ENCODE measurements at places on chromosomes 16 and 17. TPM values are rescaled to one million over a fixed set of nuclear protein-coding genes. Genes with fewer than 3 reads are reported as not detected.
A peak's percentile ranks its signal among the peaks of the same experiment; 100 is the strongest.

The BRICD5 gene
- polyA plus RNA-seq = 1.8 TPM

DNA sequence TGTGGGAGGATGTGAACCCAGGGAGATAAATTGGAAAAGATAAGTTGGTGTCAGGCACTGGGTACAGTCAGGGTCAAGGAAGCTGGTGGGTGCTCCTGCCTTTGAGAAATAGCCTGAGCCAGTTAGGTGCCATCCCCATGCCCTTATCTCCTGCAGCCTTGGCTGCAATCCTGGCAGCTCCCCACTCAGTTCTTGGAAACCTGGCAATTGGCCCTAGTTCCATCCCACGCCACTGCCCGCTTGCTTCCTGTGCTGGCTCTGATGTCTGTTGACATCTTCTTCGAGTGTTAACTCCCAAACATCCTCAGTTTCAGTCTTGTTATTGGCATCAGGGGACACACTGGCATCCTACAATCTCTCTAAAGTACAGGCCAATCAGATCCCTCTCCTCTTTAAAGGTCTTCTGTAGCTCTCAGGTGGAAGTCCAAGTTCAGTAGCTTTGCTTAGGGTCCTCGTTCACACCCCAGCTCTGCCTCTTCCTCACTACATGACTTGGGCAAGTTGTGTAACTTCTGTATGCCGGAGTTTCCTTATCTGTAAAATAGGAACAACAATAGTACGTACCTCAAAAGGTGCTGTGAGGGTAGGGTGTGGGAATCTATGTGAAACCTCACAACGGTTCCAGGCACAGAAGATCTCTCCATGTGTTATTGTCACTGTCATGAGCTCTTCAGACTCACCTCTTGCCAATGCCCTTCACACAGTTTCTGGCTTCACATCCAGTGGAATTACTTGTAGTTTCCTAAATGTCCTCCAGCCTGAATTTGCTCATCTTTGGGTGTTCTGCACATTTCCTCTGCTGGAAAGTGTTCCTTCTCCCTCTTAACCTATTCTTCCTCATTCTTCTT lies 13.5 kb upstream of the PRKAR1A start:
- H3K27me3 ChIP-seq = no peaks in the 10 kb centered on the region
- no peaks in the 10 kb centered on the region for H3K4me1 ChIP-seq
- H3K36me3 ChIP-seq = no peaks in the 10 kb centered on the region
- no peak for DNase-seq
- H3K27ac ChIP-seq = no peak overlapping the region

- no peaks in the 10 kb centered on the region for H3K4me1 ChIP-seq
- no peak overlapping the region for H3K27ac ChIP-seq
- no peaks in the 10 kb centered on the region for H3K36me3 ChIP-seq
- no peaks in the 10 kb centered on the region for H3K27me3 ChIP-seq
- DNase-seq = peak; percentile 44
- no peak overlapping the region for H3K4me3 ChIP-seq
Observed at GRCh38 chr16:71205482-71206131, 24.9 kb downstream of the HYDIN start.

The OSGIN1 gene
- 37.0 TPM for polyA plus RNA-seq

DNA sequence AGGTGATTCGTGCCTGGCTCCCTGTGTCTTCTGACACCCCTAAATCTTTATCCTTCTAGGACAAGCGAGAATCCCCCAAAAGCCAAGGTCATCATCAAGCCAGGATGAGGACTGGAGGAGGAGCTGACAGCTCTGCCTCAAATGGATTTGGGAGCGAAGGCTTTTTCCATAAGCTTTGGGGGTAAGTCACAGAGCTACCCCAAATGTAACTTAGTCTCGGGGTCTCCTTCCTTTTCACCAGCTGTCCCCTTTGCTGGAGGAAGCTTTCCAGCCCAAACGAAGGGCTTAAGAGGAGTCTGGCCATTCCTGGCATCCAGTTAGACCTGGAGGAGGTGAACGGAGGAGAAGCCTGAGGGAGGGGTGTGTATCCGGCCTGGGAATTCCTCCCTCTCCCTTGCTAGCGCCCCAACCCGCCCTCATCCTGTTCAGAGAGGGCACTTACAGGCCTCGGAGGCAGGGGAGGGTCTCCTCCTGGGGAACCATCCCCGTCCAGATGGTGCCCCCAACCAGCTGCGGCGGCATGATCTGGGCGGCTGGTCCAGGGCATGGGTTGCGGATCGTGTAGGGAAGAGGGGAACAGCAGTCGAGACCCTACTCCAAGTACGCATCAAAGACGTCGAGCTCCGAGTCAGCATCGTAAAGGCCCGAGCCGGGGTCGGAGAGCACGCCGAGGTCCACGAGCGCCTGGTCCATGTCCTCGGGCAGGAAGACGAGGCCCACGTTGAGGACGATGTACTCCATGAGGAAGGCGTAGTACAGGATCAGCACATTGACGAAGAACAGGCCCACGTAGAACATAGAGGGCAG lies 938 bp downstream of the DEXI start:
- no peaks in the 10 kb centered on the region for H3K27me3 ChIP-seq
- H3K36me3 ChIP-seq = no peaks in the 10 kb centered on the region
- peaks cover 68% of the 10 kb centered on the region for H3K4me1 ChIP-seq
- H3K27ac ChIP-seq = peak overlapping the region; percentile 91
- peak overlapping the region; percentile 86 for H3K4me3 ChIP-seq
- no peak for DNase-seq

The PRKCB gene
- polyA plus RNA-seq = 0.13 TPM

The MRM1 gene
- polyA plus RNA-seq = 30.6 TPM

DNA sequence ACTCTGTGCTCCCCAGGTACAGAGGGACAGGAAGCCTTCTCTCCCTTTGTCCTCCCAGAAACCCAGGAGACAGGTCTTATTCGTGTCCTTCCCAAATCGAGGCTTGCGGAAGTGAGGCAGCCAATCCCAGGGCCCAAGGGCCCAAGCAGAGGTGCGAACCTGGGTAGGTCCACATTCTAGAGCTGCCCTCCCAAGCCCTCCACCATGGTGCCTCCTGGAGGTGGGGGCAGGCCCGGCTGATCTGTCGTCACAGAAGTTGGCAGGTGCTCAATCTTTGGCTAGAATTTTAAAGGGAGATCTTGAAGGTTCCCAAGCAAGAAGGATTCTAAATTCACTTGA lies 21.5 kb downstream of the MRC2 start:
- DNase-seq = no peak
- no peak overlapping the region for H3K4me3 ChIP-seq
- no peak overlapping the region for H3K27ac ChIP-seq
- H3K4me1 ChIP-seq = peaks cover 9% of the 10 kb centered on the region

- no peak for DNase-seq
- H3K27me3 ChIP-seq = no peaks in the 10 kb centered on the region
- no peaks in the 10 kb centered on the region for H3K36me3 ChIP-seq
- H3K4me1 ChIP-seq = no peaks in the 10 kb centered on the region
Observed at GRCh38 chr16:1061769-1062505, 10.6 kb upstream of the SSTR5 start.

- H3K4me1 ChIP-seq = no peaks in the 10 kb centered on the region
- H3K4me3 ChIP-seq = no peak overlapping the region
- no peaks in the 10 kb centered on the region for H3K27me3 ChIP-seq
- peaks cover 13% of the 10 kb centered on the region for H3K36me3 ChIP-seq
- no peak for DNase-seq
- H3K27ac ChIP-seq = no peak overlapping the region
Observed at GRCh38 chr16:46727630-46728029, 20.5 kb downstream of the MYLK3 start.
